ENCODE measurements at places on chromosomes 3 and 15.

DNA sequence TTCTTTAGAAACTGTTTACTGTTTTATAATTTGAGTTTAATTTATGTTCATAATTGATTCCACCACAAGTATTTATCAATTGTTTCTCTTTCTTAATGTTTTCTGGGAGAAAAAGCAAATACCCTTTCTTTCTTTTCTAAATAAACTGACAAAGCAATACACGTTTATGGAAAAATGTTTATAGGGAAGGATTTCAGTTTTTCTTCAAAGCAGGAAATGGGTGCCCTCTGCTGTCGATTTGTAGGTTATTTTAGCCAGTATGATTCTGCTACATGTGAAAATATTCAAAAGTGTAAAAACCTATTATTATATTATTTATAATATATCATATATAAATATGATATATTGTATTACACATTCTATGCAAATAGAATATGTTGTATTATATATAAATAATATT, 921.0 kb upstream of the ROBO1 start:
- DNase-seq, result no peak

DNA sequence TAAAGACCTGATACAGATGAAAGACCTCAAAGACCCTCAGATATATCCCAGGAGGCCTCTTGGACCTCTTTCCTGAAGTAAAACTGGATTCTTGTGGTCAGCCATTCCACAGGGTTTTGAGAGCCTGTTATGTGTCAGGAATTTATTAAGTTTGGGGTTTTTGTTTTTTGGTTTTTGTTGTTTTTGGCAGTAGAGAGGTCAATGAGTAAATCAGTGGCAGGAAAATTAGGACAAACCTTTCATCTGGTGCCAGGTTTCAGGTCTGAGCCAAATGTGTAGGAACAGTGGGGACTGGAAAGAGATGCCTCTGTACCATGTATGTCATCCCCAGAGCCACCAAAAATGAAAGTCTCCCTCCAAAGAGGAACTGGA, 520.4 kb upstream of the MDFIC2 start:
- peak; percentile 96 for DNase-seq

DNA sequence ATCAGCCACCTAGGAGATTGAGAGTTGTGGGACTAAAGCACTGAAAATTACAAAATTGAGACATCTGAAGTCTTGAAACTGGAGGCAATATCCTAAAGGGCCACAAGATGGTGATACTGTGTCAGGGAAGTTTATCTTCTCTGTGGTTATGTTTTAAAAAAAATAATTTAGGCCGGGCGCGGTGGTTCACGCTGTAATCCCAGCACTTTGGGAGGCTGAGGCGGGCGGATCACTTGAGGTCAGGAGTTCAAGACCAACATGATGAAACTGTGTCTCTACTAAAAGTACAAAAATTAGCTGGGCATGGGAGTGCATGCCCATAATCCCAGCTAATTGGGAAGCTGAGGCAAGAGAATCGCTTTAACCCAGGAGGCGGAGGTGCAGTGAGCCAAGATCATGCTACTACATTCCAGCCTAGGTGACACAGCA, 17.9 kb upstream of the NIT2 start:
- peak; percentile 60 for DNase-seq

DNA sequence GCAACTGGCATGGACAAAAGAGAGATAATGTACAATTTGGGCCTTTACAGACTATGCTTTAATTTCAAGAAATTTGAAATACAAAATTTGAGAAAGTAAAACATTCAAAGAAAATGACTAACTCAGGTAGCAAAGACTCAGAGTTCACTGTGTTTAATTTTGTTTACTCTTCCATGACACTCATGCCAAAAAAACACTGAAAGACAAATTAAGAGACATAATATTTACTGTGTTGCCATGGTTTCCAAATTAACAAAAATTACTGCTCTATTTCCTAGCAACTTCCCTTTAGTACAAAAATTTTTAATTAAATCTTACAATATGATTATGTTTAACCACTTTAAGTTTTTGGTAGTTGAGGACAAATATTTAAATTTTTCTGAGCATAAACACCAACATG, 29.6 kb downstream of the LRRFIP2 start:
- DNase-seq, result peak; percentile 11

DNA sequence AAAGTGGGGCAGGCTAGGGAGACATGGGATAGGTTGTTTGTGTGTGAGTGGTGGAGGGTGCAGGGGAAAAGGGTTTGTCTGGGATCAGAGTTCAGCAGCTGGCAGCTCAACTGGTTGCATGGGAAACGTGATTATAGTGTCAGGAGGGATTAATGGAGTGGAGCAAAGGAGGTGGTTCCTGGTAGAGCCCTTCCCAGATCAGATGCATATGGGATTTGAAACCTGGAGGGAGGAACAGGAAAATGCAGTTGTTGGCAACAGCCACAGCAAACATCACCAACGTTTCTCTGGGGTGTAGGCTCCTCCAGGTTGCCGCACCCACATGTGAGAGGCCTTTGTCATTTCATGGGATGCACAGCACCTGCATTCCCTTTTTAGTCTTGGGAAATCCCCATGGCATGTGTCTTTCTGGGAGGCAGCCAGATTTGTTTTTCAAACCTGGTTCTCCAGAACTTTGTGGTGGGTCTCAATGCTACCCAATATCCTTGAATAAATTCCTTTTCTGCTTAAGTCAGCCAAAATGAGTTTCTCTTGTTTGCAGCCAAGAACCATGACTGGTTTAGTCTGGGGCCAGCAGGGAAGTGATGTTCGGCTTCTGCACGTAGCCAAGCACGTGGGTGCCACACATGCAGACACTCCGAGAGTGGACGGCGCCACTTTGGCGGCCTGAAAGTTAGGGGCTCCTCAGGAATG, 61.3 kb downstream of the BDH1 start:
- DNase-seq, result peak; percentile 80

- peak; percentile 15 for DNase-seq
These were observed 51.8 kb upstream of the DGKG start for GRCh38 chr3:186413615-186414415.

DNA sequence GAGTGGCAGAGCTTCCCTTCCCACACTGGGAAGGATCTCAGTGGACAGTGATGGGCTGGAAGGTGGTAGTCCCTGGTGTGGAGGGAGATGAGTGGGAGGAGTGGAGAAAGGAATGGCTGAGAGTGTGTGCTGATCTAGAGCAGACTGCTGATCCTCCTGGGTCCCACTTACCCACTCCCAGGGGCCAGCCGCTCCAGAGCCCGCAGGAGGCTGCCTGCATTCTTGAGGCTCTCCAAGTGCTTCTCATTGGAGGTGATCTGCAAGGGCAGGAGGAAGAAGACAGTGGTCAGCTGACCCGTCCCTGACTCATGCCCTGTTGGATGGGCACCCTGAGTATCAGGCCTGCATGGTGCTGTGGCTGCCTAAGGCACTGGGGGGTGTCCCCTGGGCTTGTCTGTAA, 50.0 kb downstream of the CTNNB1 start:
- DNase-seq, result no peak

DNA sequence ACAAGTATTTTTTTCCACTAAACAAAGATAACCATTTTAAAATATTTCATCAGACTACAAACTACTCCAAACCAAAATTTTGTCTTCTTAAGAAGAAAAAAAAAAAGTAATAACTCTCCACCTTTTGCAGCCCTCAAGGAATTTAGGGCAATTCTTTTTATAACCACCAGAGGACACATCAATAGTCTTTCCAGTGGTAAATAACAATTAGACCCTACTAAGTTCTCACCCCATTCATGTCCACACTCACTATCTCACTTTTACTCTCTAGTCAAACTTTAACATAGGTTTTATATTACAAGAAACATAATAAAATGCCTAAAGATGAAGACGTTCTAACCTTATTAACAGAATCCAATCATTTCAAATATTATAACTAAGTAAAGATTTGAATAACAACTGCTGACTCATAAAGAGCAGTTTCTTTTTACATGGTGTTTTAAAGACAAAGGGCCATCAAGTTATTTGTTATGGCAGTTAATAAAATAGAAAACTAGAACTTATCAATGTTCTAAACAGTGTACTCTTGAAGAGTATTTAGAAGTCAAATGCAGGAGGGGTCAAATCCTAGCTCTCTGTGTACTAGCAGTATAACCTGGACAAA, 33.0 kb downstream of the CCDC39 start:
- no peak for DNase-seq

DNA sequence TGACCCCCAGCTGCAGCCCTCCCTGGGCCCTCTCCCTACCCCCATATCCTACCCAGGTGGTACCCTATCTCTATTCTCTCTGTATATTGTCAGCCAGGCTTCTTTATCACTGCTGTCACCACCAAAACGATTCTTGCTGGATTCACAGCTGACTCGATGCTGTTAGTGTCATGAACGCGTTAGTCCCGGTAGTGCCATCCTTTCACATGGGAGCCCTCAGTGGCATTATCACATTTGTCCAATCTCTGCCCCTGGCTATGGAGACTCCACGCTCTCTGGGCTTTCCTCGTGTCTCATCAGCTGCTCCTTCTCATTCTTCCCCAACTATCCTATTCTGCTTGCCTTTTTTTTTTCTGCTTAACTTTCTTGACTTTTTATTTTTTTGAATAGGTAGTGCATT, 7.0 kb downstream of the SCAMP5 start:
- no peak for DNase-seq

DNA sequence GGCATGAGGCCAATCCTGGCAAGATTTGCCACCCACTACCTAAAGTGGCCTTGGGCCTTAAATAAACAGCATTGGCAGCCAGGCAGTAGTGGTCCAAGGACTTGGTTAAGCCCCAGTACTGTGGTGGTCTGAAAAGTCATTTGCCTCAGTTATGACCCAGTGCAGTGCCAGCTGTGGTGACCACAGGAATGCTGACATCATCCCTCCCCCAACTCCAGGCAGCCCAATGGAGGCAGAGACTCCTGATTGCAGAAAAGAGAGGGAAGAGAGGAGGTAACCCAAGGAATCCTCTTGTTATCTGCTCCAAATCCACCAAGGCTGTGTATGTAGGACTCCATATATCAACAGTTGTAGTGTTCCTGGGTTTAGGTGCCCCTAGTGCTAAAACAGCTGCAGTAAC, 883.6 kb downstream of the SQOR start:
- DNase-seq, result no peak

DNA sequence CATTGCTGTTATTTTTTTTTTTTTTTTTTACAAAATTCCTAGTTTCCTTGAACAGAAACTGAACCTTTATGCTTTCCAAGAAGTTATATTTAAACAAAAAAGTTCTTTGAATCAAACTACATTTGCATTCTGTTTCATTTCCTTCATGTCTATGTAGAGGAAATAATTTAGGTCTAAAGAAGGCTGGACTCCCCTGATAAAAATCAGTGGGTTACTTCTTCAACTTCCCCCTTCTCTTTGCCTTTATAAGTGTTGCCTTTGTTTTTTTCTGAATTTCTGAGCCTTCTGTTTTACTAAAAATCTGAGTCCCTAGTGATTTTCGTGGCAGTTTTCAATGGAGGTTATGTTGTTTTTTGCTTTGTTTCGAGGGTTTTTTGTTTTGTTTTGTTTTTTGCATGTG, 152.8 kb downstream of the CHDH start:
- no peak for DNase-seq

DNA sequence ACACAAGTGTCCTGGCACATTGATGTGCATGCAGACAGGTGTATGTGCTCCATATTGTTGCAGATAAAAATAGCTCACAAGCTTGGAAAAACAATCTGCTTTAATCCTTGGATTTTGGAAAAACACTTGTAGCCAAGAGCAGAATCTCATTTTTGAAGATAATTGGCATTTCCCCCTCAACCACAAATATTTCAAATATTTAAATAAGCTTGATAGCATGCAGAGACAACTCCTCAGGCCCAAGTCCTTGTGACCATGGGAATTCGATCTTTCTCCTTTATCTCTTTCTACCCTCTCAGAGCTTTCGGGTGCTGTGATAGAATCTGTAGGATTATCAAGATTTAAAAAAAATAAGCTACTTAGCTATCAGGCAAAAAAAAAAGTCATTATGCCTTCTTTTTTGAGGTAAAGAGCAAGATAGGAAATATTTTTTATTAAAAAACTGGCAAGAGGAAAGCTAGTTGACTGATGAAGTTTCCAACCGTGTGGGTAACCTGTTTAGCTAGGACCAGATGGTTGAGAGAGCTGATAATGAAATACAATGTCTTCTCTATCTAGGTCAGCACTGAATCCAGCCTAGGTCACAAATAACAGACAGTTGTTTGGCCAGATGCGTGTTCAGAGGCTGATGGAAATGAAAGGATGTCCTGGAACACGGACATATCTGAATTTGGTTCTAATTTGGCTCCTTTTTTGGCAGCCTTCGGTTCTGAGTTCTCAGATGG, 54.9 kb upstream of the SNRK start:
- DNase-seq, result peak; percentile 56

GRCh38 chr3:64456674-64457073, 231.1 kb downstream of the ADAMTS9 start:
- peak; percentile 61 for DNase-seq

GRCh38 chr15:49452595-49452994, 29.6 kb downstream of the FGF7 start:
- DNase-seq, result no peak

DNA sequence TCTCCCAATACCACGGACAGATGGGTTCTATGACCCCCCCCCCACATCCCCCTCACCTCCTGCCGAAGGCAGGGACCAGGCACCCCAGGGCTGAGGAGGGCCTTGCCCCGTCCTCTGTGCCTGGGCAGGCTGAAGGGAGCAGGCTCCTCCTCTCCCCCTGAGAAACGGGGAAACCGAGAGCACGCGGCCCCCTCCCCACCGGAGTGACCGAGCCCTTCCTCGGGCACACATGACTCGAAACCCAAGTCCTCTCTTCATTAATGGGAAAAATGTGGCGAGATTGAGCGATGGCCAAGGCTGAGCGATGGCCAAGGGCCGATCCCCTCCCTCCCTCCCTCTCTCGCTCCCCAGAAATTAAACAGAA, 7.0 kb downstream of the EPHB3 start:
- DNase-seq, result no peak

DNA sequence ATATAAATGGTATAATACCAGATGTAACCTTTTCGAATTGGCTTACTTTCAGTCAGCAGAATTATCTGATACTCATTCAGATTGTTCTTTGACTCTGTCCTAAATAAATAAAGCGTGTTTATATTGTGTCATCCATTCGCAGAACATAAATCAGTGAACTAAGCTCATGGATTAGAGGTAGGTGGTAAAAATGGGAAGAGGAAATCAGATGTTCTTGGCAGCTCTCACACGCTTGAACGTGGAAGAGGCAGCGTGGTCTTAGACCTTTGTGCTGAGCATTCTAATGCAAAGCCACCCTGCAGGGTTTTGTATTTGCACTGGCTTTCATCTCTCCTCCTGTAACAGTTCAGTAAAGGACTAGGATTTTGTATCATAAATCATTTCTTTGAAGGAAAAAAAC, 441.4 kb downstream of the GABRG3 start:
- DNase-seq, result no peak

DNA sequence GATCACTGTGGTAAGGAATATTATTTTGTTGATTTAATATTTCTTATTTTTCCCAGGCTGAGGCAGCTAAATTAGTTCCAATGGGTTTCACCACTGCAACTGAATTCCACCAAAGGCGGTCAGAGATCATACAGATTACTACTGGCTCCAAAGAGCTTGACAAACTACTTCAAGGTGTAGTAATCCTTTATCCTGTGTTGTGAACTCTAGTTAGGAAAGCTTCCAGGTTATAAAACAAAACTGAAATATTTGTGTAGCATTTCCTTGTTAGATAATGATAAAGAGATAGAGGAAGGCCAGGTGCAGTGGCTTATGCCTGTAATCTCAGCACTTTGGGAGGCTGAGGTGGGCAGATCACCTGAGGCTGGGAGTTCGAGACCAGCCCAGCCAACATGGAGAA, 11.1 kb downstream of the RAD51 start:
- no peak for DNase-seq

- DNase-seq, result no peak
These were observed 115.2 kb downstream of the NTRK3 start for GRCh38 chr15:88141269-88141889.

- DNase-seq, result no peak
These were observed 36.4 kb upstream of the LACTB start for GRCh38 chr15:63085289-63085688.

- no peak for DNase-seq
These were observed 1.3 kb downstream of the MRPS25 start for GRCh38 chr3:15063656-15064286.

All from RPMI7951 (cell line).